ENCODE measurements at places on chromosomes 3 and 15.

GRCh38 chr3:63945558-63946096 is 33.4 kb upstream of the SCAANT1 start:
- DNase-seq, result no peak

DNA sequence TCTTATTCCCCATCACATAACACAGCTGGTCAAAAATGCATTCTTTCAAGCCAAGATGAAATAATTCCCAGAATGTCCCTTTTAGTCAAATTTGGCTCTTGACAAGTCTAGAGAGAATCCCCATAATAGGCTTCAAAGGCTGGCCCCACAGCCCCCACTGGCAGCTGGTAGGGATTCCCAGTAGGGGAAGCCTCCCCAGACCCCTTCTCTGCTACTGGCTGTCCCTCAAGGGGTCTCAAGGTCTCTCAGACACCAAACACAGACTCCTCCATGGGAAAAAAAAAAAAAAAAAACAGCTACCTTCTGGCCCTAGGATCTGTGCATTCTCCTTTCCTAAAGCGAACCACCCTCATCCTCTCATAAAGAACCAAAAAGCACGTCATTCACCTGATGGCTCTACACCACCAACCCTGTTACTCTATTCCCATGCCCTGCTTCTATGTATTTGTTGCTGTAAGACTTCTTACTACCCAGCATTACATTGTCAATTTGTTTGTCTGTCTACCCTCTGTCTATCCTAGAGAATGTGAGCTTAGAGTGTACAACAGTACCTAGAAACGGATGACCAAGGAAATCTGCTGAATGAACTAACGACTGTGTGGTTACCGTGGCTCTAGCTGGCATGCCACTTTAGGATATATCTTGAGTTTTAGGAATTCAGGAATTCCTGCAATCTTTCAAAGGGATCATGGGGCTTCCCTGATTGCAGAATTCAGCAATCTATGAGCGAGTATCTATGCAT is 164.1 kb upstream of the NSMCE3 start:
- no peak for DNase-seq

DNA sequence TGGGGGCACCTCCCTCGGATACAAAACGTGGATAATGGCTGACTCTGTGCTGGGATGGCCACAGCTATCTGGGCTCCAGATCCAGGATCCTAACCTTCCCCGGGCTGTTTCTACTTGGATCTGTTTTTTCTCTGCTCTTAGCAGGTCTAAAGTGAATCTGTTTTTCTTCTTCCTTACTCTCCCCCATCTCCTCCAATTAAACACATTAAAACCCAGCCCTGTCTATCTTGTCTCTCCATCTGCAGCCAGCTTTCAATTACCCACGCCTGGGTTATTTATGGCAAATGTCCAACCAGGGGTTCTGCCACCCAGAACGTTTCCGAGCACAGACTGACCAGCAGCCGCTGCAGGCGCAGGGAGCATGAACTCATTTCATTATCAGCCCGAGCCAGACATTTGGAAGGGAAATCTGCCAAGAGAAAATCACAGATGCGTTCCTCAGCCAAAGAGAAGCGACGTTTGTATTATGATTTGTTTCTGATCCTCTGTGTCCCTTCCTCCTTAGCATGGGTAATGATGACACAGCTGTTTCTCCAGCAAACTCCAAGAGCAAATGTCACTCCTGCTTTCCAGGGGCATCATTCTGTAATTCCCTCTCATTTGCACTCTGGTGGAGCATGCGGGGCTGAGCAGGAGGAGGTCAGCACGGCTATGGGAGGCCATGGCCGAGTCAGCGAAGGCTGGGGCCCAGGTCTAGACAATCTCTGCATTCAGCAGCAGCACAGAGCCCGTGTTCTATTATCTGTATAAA is 42.0 kb downstream of the UMPS start:
- no peak for DNase-seq

DNA sequence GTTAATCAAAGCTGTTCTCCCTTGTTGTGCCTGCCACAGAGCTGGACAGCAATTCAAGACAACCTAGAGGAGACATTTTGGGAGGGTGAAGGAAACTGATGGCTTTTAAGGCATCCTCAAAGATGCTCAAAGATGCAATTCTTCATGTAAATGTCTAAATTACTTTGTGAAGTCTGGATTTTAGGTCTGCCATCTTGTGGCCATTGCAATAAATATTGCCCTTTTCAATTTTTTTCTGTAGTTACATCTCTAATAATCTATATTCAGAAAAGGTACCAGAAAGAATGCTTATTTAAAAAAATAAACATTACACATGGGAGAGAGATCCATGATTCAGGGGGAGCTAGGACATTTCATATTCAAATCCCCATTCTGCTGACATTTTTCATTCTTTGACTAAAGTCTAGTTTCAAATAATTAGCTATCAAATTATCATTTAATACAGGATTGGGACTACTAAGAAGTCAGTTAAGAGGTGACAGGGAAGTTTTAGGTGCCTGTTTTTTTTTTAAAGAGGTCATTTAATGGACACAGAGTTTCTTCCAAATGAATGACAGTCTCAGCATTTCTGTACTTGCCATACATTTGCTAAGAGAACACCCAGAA is 259.8 kb upstream of the WNT5A start:
- DNase-seq, result no peak

DNA sequence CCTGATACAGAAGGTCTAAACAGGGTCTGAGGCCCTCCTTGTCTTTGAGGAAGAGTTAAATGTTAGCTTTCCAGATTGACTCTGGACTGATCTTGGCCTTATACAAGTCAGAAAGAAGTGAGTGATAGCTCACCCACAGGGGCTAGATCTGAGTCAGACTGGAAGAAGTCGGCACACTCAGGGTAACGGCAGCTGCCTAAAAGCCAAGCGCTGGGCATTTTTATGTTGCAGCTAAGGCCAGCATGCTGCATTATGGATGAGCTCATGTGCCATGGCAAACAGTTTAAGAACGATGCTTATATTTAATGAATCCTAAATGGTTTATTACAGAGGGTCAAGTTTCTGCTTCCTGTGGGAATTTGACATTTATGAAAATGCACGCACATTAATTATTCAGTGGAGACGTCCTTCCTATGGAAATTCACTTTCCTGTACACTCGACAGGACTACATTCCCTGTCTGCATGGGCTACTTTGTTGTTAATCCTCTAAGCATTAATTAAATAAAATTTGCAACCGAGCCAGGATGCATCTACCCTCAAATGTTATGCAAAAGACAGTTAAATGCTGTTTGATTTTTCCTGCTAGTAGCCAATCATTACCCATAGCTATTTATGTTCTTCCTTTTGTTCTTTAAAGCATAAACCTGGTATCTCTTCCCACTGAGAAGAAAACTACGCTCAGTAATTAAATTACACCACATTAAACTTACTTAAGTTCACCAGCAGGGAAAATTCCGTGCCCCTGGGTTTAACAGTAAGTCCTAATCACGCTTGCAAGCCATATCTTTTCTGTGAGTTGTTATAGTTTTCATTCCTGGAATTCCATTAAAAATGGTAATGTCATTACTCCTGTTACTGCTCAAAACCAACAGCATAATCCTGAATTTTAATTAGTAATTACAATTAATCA is 762.7 kb upstream of the CFAP20DC start:
- DNase-seq, result no peak

GRCh38 chr3:31959951-31960792 is 20.9 kb downstream of the OSBPL10 start:
- DNase-seq, result no peak

DNA sequence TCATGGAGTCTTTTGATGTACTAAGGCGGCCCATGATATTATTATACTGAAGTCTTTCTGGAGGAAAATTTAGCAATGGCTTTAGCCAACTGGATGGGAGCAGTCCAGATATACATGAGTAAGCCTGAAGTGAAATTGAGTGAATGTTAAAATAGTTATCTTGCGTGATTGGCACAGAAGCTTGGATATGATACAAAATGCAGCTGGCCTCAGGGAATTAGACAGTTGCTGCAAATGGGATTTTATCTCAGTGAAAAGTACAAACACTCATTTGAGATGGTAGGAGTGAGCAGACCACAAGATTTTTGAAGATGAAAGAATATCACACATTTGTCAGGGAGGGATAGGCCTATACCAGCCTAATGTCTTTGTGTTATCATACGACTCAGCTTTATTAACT is 8.9 kb downstream of the LMOD3 start:
- DNase-seq, result no peak
